Stimulated activated CD4-positive, alpha-beta T cell treated with anti-CD3 and anti-CD28 coated beads, Interleukin-12 subunit alpha, Interleukin-12 subunit beta, amount 100 ng/mL, for 4 hours (primary cell): ENCODE measurements at places on chromosomes 1 and 21.

DNA sequence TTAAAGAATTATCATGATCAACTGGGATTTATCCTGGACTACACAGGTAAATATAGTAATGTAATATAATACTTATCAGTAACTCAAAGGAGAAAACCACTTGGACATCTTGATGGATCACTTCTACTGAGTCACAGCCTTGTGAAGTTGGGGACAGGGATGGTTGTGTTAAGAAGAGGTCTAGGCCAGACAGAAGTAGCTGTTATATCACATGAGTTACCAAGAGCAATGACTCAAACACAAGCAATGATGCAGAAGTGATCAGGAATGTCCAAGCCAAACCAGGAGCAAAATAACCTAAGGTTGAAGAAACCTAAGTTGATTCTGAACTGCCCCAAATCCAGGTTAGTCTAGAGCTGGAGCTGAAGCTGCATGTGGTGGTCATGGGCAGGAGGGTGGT is 424.5 kb upstream of the DAB1 start:
- DNase-seq = no peak

DNA sequence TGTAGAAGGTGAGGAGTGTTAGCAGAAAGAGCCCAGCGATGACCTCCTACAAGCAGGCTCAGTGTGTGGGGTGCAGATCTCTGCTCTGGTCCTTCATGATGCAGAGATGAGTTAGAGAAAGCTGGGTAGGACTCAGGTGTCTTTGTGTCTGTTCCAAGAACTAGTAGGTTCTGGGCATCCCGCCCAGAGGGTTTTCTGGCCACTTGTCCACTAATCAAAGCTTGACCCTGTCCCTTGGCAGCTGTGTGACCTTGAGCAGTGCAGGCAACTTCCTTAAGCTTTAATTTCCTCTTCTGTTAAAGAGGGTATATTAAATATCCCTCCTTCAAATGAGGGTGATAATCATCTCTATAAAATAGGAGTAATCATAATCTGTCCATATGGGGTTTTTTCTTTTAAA is 54.7 kb upstream of the WNT4 start:
- DNase-seq = no peak

- DNase-seq = no peak
Measured at GRCh38 chr1:22849770-22850169, 122.9 kb downstream of the LACTBL1 start.

GRCh38 chr1:234853906-234854644 is 244.1 kb upstream of the IRF2BP2 start:
- DNase-seq = no peak

DNA sequence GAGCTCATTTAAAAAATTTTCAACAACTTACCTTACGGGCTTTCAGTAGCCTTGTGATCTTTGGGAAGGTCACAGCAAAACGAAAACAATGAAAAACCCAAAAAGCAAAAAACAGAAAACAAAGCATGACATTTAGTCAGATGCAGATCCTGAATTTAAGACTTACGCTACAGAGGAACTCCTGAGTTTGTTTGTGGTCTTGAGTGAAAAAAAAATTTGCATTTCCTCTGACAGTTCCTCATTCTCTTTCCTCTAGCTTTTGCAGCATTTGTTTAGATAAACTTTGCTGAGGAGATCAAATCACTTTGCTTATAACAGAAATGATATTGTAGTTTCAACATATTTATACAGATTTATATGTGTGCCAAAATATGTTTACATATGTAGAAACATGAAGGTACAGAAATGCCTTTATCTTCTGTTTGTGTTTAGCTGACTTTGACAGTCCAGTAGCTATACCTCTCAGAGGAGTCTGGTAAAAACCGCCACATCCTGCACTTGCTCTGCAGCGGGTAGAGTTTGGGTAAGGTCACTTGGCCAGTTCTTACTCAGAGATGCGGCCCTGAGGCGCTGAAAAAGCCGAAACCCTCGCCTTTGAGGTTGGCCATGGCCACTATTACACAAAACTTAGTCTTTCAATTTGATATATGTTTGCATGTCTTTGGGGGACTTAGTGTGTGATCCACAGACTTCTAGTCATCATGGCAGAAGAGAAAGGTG is 142.5 kb downstream of the TNR start:
- no peak for DNase-seq

DNA sequence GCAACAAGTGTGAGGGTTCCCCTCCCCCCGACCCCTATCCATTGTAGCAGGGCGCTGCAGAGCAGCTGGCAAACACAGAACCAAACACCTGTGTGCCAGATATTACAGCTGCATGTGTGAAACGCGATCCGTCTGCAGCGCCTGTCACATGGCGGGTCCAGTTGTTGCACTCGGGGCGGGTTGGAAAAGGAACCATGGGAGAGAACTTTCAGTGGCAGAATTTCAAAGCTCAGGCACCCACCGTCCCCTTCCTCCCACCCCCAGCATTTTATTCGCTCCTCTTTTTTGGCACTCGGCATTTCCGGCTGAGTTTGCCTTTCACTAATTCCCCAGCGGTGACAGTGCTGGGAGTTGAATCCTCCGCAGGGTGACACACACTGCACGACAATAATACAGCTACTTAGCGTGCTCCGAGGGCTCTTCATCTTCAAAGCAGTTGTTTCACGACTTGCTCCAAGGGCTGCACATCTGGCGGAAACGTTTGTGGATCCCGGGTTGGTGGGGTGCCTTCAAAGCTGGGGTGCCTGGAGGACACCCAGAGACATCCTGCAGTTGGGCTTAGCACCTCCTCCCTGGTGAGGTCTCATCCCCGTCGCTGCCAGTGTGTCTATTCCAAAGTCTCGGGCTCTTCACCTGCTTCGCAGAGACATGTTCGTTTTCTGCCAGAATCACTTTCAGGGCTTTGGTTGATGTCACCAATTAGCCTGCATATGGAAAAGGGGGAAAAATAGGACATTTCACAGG is 180.7 kb downstream of the ZBTB18 start:
- DNase-seq = no peak

DNA sequence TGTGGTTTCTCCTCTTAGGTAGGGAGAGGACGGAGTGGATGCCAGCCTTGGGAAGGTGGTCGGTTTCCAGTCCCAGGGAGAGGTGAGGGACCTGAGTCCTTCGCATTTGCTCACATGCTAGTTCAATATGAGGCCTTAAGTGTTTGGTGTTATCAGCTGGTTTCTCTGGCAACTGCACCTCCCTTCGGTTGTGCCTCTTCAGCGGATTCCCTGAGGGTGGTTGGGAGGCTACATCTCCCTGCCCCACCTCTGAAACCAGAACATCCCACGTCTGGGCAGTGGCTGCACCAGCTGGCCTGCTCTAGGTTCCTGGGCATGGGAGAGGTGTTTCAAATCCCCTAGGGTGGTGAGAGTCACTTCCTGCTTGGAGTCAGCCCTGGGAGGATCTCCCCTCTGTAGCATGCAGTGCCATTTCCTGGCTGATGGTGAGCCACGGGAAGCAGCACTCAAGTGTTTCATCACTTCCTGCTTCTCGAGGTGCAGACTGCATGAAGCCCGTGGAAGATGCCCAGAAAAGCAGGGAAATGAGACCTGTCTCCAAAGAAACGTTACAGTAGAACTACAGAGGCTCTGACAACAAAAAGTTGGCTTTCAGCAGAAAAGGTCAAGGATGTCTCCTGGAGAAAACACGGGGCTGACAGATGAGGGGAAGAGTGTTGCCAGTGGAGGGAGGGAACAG is 4.5 kb downstream of the TMEM125 start:
- peak; percentile 7 for DNase-seq

GRCh38 chr21:38734646-38735365 is 70.9 kb upstream of the ETS2 start:
- DNase-seq = no peak
